ENCODE measurements at places on chromosomes 5 and 9.
A peak's percentile ranks its signal among the peaks of the same experiment; 100 is the strongest.

DNA sequence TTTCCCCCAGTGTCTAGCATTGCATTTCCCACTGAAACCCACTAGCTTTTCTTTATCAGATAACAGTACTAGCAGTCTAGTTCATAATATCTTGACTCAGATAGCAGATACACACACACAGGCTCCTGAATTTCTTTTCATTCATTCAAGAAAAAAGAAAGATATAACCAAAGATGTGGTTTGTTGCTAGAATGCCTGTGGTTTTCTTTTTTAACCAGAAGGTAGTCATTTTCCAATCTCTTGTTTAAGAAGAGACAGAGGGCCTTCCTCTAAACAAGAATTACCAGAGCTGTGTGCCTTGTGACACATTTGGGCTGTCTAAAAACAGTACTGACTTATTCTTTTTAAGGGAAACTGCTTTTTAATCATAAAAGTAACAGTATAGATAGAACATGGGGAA, 167.3 kb downstream of the PJA2 start:
- DNase-seq, result no peak

GRCh38 chr5:180494510-180495181, 467 bp downstream of the CNOT6 start:
- DNase-seq, result peak; percentile 59

- peak; percentile 65 for DNase-seq
These were observed 660 bp downstream of the SCAMP1 start for GRCh38 chr5:78360924-78361630.

GRCh38 chr9:28598408-28598807, 1025.1 kb upstream of the C9orf72 start:
- DNase-seq, result no peak

DNA sequence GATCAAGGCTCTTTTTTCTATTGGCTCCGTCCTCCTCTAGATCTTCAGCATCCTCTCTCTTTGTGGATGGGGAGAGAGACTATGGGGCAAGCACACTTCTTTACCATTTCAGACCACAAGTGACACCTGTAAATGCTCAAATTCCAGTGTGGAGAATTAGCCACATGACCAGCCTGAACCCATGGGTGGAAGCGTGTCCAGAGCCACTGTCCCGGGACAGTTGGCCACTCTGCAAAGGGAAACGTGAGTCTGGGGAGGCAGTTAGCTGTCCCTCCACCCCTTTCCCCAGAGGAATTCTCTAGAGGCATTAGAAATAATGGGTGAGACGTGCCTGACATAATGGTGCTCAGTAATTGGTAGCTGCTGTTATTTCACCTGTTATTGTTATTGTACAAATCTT, 40.9 kb downstream of the AMBP start:
- no peak for DNase-seq

DNA sequence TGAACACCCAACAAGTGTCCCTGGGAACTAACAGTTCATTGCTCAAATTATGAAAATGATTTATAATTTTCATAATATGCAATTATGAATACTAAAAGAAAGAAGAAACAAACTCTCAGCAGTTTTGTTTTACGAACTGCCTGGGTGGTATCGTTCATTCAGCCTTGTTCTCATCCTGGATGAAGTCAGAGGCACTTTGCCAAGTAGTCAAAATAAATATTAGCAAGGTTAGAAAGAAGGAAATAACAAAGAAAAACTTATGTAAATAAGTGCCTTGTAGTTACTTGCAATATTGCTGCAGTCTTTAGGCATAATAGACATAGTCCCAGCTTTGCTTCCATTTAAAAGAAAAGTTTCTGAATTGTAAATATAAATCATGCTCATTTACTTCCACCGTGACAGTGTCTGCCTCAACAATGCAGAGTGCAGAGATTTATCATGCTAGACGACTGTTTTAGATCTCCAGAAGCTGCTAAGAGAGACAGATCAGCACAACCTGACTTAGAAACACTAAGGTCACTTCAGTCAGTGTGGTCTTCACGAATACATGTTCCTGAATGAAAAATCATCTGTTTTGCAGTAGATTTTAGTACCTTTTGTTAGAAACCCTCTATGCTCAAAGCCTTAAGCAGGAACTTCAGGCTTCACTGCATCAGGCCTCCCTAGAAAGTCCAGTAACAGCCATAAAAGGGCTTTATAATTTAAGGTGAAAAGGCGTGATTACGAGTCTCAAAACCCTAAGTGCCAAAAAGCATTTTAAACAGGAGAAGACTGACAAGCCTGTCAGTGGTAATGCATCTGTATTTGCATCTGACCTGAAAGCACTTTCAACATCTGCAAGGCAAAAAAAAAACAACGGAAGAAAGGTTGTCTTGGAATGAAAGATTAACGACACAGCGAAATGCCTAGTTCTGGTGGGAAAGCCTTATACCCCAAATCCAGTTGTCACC, 92.1 kb downstream of the TMEM167A start:
- DNase-seq, result peak; percentile 3

- DNase-seq, result peak; percentile 47
These were observed 32.9 kb upstream of the PSD2 start for GRCh38 chr5:139762615-139763170.

DNA sequence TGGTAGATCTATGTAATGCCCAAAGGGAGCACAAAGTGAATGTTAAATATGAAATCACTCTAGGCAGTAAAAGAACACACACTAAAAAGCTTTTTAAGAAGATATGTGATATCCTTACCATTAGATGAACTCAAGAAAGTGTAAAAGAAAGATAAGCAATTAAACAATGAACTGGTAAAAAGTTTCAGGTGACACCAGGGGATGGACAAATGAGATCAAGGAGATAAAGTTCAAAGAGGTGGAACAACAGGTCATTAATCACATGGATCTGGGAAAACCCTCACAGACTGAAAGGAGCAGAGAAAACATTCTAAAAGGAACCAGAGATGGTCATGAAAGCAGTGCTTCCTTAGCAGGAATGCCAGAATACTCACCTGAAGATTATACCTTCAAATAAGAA, 40.7 kb downstream of the LHFPL2 start:
- no peak for DNase-seq

- DNase-seq, result peak; percentile 14
These were observed 1.4 kb downstream of the KIF20A start for GRCh38 chr5:138180183-138180782.

DNA sequence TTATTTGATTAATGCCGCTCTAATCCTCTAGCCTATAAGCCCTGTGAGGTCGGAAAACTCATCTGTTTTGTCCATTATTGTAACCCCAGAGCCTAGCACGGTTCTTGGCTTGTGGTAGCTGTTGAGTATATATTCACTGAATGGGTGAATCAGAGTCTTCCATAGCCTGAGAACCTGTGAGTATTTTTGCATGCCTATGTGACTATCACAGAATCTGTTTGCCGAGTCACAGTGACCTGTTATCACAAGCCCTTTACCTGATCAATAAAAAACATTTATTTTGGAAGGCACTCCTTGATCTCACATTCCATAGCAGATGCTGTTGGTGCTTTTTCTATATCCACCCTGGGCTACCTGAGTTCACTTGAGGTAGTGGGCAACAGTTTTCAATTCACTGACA, 125.0 kb upstream of the STC2 start:
- DNase-seq, result no peak

DNA sequence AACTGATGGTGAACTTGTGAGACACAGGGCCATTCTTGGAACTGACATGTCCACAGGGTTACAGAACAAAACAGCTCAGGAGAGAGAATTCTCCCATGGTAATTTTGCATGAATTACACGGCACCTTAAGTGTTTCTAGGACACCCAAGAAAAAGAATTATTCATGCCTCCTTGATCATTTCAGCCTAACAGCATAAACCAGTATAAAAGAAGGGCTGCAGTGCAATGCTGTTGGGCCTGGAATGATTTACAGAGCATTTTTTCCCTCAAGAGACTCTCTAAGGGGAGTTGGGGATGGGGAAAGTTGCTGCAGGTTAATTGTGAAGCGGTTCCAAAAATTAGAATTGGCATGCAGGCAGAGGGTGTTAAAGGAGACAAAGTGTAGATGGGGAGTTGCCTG, 136.4 kb upstream of the FBXL7 start:
- DNase-seq, result no peak

DNA sequence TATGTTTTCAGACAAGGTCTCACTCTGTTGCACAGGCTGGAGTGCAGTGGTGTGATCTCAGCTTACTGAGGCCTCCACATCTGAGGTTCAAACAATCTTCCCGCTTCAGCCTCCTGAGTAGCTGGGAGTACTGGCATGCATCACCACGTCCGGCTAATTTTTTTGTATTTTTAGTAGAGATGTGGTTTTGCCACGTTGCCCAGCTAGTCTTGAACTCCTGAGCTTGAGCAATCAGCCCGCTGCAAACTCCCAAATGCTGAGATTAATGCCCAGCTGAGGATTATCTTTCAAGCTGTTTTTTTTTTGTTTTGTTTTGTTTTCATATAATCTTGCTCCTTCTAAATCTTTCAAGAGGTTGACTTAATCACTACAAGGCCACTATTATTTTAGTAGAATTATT, 47.3 kb upstream of the SLC28A3 start:
- no peak for DNase-seq

- DNase-seq, result peak; percentile 4
These were observed 232.9 kb upstream of the MVB12B start for GRCh38 chr9:126093771-126094170.

- DNase-seq, result no peak
These were observed 30.0 kb downstream of the SNX30 start for GRCh38 chr9:112780450-112781036.

DNA sequence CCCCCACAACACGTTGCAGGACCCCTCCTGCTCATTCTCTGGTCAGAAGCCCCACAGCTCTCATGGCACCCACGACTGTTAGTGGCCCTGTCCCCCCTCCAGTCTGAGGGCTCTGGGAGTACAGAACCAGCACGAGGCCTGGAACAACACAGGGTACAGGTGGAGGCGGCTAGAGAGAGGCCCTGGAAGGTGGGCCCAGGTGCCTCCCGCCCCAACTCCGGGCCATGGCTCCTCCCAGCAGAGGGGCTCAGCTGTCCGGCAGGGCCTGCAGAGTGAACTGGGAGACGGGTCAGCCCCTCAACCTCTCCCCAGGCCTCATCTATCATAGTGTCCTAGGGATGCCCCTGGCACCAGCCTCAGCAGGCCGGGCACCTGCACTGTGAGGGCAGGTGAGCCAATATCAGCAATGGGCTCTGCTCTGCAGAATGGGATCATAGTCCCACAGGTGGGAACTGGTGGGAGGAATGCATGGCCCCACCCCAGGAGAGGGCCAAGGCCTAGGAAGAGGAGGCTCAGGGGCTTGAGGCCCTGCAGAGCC, 58.6 kb downstream of the BARX1 start:
- no peak for DNase-seq

GRCh38 chr9:6632516-6633183, 12.9 kb downstream of the GLDC start:
- DNase-seq, result peak; percentile 59

GRCh38 chr5:163758283-163758711, 252.9 kb downstream of the MAT2B start:
- no peak for DNase-seq

- no peak for DNase-seq
These were observed 107.3 kb upstream of the APC start for GRCh38 chr5:112630246-112631009.

DNA sequence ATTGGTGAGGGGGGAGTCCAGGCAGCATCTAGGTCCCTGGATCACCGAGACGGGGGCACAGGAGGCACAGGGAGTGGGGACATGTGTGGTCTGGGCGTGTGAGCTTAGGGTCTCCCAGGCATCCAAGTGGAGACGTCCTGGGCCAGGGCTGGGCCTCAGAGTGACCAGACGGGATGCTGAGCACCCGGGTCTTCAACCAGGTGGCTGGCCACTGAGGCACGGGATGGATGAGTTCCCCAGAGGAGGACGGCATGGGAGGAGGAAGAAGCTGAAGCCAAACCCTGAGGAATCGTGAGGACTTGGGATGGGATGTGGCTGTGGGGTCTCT, 88.0 kb downstream of the LMX1B start:
- no peak for DNase-seq

DNA sequence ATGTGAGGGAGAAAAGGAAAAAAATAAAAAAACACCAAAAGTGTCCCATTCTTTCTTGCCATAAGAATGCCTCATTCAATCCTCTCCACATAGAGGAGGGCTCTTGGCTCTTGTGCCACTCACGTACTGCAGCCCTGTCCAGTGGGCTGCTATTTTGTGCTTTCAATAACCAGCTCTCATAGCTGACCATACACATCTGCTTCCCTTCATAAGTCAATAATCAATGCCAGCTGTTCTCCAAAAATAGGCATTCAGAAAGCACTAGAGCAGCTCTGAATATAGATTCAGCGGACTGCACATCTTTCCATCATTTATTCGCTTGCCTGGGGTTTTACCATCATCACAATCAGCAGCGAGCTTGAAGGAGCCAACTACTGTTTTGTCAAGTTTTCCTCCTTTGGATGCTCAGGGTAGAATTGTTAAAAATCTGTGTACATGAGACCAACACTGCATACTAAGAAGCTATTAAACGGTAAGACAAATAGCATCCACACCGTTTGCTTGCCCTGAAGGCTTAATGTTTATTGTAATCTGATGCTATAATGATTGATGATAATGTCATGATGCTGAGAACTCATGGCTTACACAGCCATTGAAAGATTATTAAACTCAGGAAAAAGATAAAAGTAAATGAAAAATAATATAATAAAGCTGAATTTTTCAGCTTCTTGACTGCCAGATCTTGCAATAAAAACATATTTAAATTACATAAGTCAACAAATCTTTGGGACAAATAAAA, 80.0 kb downstream of the OXCT1 start:
- no peak for DNase-seq

GRCh38 chr5:73007051-73007450, 51.2 kb downstream of the FCHO2 start:
- no peak for DNase-seq

DNA sequence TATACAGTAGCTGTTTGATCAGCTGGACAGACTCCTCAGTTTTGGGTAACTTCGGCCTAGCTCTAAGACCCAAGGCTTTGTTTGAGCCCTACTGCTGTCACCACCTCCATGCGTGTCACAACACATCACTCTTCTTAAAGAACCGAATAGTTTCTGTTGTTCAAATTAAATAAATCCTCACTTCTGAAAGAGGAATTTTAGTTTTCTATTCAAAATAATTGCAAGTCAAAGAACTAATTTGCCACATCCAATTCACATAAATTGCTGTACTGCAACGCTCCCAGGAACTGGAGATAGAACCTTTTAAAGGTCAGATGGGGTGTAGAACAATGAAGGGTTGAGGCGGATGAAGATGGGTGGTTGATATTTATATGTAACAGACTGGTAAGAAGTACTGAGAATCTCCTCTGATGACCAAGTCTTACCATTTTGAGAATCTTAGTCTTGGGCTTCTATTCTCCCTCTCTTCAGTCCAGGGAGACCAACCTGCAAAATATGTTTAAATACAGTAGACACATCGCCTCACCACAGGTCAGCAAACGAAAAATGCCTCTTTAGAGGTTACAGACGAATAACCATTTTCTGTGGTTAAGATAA, 1.6 kb downstream of the NREP start:
- no peak for DNase-seq

Measured in ELF-1 (cell line).